Osteoblast (primary cell): ENCODE measurements at places on chromosomes 6 and 20. TPM values are rescaled to one million over a fixed set of nuclear protein-coding genes. Genes with fewer than 3 reads are reported as not detected.
A peak's percentile ranks its signal among the peaks of the same experiment; 100 is the strongest.

- H3K4me3 ChIP-seq = peak overlapping the region; percentile 31
- DNase-seq = peak; percentile 35
- no peaks in the 10 kb centered on the region for H3K27me3 ChIP-seq
These were observed 102.6 kb downstream of the KIF13A start for GRCh38 chr6:17884498-17885478.

DNA sequence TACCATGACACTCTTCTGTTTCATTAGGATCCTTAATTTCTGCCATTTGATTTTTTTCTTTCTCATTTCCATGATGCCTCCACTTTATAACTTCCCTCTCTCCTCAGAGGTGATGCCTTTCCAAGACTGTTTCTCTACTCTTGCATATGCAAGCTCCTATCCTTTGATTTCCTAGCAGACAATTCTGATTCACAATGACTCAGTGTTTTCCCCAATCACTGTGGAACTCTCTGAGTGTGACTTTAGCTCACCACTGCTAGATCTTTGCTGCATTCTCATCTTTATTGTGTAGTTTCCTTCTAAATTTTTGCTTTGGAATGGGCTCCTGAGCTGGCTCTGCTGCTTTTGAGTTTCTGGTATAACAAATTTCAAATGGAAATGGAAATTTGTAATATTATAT lies 184.9 kb downstream of the TINAG start:
- H3K27me3 ChIP-seq = no peaks in the 10 kb centered on the region
- no peak overlapping the region for H3K4me3 ChIP-seq
- H3K36me3 ChIP-seq = no peaks in the 10 kb centered on the region

- DNase-seq = no peak
- H3K36me3 ChIP-seq = no peaks in the 10 kb centered on the region
- H3K27me3 ChIP-seq = no peaks in the 10 kb centered on the region
- H3K27ac ChIP-seq = no peak overlapping the region
- no peak overlapping the region for H3K4me3 ChIP-seq
These were observed 797.0 kb upstream of the GJE1 start for GRCh38 chr6:141335477-141336273.

DNA sequence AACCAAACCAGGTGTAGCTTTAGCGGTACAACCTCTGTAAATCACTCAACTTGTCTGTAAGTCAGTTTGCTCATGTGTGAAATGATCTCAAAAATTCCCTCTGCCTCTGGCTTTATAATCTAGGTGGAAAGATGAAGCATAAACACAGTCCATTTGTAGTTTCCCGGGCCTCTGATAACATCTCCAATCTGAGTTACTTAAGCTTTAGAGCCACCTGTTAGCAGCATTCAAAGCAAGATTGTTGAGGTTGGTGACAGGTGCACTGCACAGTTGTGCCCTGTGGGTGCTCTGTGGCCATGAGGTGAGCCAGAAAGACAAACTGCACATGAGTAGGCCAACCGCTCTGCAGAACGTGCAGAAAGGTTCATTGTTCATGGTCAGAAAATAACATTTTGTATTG lies 53.7 kb downstream of the MOCS1 start:
- peaks cover 27% of the 10 kb centered on the region for H3K36me3 ChIP-seq
- H3K27me3 ChIP-seq = no peaks in the 10 kb centered on the region
- H3K4me3 ChIP-seq = no peak overlapping the region
- DNase-seq = no peak
- H3K4me1 ChIP-seq = peaks cover 56% of the 10 kb centered on the region
- peak overlapping the region; percentile 99 for H3K27ac ChIP-seq

DNA sequence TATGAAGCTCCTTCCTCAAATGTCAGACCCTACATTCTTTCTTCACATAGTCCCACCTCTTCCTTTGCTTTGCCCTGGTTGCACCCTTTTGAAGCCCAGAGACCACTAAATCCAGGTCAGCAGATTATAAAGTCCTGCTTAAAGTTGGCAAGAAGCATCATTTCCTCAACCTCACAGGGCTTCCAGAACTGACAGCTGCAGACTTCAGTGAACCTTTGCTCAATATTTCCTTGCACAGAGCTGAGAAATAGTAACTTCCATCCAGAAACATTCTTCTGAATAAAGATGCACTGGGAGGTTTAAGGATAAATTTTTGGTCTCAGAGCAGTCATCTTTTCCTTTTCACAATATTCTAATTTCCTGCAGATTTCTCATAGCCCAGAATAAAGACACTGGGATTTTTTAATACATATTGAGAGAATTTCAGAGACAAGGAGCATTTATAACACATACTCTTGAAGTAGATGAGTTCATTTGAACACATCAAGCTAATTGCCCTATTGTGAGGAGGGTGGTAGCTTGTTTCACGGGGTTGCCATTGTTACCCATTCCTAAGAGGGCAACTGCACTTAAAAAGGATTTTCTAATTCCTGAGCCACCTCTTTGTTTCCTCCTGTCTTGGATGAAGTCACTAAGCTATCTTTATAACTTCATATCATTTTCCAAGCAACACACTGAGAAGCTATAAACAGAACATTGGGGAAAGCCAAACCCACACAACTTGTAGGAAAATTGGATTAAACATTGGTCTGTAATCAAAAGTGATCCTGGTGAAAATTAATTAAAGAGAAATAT lies 150.2 kb upstream of the PLN start:
- no peaks in the 10 kb centered on the region for H3K36me3 ChIP-seq
- no peaks in the 10 kb centered on the region for H3K4me1 ChIP-seq
- H3K4me3 ChIP-seq = no peak overlapping the region
- no peak for DNase-seq

- peak; percentile 30 for DNase-seq
- H3K4me3 ChIP-seq = no peak overlapping the region
- no peak overlapping the region for H3K27ac ChIP-seq
- H3K36me3 ChIP-seq = no peaks in the 10 kb centered on the region
- H3K27me3 ChIP-seq = no peaks in the 10 kb centered on the region
These were observed 91.1 kb upstream of the PTPN1 start for GRCh38 chr20:50418890-50419642.

- no peak for DNase-seq
- no peaks in the 10 kb centered on the region for H3K36me3 ChIP-seq
- no peak overlapping the region for H3K4me3 ChIP-seq
These were observed 36.5 kb upstream of the PSMF1 start for GRCh38 chr20:1081891-1082290.

DNA sequence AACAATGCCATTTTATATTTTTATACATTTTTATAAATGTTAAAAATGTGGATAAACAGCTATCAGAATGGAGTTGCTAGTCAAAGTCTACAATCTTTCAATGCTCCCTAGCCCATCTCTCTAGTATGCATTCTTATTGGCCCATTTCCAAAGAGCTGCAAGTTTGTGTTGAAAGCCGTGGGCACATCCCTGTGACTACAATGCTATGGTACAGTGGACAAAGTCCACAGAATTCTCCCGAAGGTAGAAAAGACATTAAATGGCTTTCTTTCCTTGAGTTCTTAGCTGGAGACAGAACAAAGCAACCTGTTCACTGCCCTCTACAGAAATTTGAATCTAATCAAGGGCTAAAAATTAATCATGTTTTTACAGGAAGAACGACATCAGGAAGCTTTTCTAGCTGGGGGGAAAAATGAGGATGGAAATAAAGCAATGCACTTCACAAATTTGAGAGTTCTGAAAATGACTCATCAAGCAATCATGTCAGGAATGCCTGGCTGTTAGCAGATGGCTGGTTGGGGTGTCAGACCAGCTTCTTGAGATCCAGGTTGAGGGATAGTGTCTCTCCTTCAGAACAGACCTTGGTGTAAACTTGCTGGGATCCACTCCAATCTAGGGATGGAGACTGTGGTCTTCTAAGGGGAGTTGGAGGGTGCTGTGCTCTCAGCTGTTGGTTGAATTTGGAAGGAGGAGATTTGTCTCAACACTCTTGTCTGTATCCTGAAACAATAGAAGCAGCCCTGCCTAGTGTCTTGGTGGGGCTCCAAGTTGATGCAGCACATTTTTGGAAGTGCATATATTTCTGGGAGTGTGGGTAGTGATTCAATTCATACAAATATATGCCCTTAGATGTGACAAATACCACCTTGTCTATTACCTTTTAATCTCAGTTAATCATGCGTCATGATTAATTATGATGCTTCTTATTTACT lies 143.4 kb upstream of the PHACTR1 start:
- DNase-seq = peak; percentile 73
- H3K27me3 ChIP-seq = no peaks in the 10 kb centered on the region
- H3K4me1 ChIP-seq = peaks cover 28% of the 10 kb centered on the region
- H3K36me3 ChIP-seq = no peaks in the 10 kb centered on the region

GRCh38 chr20:62364911-62365736 lies 2.0 kb downstream of the LAMA5 start:
- H3K27ac ChIP-seq = no peak overlapping the region
- H3K27me3 ChIP-seq = peaks cover 25% of the 10 kb centered on the region
- H3K4me3 ChIP-seq = no peak overlapping the region

DNA sequence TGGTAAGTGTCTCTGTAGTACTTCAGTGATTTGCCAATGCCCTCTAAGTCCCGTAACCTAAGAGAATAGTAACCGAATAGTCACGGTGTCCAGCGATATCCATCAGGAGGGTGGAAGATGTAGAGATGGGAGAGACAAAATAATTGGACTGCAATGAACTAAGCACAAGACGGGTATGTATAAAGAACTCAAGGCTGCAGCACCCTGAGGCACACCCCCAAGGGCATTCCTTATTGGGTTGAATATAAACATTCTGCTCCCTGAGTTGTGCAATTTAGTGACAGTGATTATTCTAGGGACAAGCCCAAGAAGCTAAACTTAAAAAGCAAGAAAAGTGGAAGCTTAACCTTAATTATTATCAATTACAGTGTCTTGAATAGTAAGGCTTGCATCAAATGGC lies 14.6 kb downstream of the DST start:
- no peaks in the 10 kb centered on the region for H3K4me1 ChIP-seq
- H3K36me3 ChIP-seq = peaks cover 83% of the 10 kb centered on the region
- H3K27me3 ChIP-seq = no peaks in the 10 kb centered on the region
- no peak overlapping the region for H3K4me3 ChIP-seq
- H3K27ac ChIP-seq = no peak overlapping the region

OR2H2 gene
- total RNA-seq = not detected in 2 replicates

MYB gene
- total RNA-seq = under 0.01 and 0.36 TPM in 2 replicates

SLC18B1 gene
- total RNA-seq = 6.9 and 8.3 TPM in 2 replicates

TRDN gene
- total RNA-seq = not detected in 2 replicates

PSORS1C2 gene
- total RNA-seq = not detected in 2 replicates

EYS gene
- under 0.01 TPM in 2 replicates for total RNA-seq
